ENCODE measurements at places on chromosomes 16 and 17.

DNA sequence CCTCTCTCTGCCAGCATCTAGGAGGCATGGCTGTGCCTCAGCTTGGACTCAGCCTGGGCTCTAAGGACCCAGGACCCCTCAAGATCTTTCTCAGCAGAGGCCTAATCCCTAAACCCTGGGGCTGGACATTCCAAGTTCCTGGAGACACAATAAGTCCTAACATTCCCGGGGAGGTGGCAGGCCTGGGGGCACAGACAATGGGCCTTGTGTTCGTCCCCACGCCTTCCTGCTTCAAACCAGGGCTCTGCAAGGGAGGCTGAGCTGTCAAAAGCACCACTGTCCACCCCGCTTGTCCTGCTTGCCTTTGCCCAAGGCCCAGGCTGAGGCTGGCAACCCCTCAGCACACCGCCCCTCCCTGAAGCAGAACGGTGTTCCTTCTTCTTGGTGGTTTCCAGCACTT, 13.7 kb downstream of the SDK2 start:
- DNase-seq: no peak

GRCh38 chr16:76387994-76388393, 110.8 kb downstream of the CNTNAP4 start:
- no peak for DNase-seq

DNA sequence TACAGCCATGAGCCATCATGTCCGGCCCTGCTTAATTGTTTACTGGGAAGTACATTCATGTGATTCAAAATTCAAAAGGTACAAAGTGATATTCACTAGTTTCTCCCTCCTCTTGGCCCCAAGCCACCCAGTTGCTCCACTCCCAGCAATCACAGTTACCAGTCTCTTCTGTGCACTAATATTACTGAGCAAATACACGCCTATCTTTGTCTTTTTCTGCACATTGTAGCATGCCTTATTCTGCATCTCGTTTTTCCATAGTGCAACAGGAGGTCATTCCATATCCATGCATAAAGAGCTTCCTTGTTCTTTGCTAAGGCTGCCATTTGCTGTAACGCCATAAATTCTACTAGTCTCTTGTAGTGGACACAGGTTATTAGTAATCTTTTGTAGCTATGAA, 2.2 kb upstream of the ALOX15 start:
- DNase-seq: no peak

GRCh38 chr17:45719335-45720071, 64.6 kb upstream of the CRHR1 start:
- no peak for DNase-seq

- DNase-seq: no peak
These were observed 5.8 kb upstream of the RARA start for GRCh38 chr17:40303009-40303657.

DNA sequence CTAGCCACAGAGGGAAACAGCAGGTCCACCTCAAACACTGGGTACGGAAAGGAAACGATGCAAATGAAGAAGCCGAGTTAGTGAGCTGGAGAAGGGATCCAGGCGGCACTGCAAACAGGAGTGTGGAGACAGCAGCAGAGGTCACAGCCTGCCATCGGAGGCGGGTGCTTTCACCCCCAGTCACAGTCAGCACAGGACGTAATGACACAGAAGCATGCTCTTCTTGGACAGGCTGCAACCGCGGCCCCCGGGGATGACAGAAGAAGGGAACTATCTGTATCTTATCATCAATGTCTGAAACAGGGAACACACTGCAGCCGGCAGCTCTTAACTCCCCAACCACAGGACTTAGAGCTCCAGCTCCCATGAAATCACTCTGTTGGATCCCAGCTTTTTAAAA, 16.1 kb upstream of the SLC38A8 start:
- no peak for DNase-seq

DNA sequence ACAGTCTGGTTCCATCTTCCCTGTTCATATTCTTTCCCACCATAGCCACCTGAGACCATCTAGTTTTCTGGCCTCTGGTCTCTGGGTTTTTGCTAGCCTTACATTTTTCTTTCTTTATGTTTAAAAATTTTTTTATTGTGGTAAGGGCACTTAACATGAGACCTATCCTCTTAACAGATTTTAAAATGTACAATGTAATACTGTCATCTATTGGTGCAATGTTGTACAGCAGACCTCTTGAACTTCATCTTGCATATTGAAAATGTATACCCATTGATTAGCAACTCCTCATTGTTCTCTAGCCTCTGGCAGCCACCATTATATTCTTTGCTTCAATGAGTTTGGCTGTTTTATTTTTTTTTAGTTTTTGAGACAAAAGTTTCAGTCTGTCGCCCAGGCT, 39.2 kb downstream of the ITGAM start:
- DNase-seq: no peak
